ENCODE measurements at places on chromosomes 4 and X.

DNA sequence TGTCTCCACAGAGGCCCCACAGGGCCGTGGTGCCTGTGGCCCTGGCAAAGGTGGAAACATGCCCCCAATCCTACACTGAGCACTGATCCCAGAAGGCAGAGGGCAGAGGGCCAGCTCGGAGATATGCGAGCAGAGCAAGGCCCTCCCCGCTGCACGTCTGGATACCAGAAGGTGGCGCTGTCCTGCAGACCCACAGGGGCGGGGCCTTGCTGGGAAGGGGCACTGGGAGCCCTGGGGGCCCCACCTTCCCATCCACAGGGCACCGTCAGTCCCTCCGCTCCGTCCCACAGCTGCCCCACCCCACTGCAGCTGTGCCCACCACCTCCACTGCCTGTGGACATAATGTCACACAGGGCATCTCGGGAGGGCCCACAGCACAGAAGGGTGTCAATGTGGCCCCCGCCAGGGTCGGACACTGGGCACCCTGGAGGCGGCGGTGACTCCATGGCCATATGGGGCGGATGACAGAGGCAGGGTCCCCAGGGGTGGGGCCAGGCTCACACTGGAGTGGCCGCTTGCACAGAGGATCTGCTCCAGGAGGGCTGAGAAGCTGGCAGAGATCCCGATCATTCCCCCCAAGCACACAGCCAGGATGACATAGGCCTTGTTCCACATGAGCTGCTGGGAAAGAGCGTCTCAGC lies 4.8 kb downstream of the SLC49A3 start:
- DNase-seq, result peak; percentile 23

GRCh38 chrX:45379236-45379635 lies 178.6 kb upstream of the DIPK2B start:
- no peak for DNase-seq

DNA sequence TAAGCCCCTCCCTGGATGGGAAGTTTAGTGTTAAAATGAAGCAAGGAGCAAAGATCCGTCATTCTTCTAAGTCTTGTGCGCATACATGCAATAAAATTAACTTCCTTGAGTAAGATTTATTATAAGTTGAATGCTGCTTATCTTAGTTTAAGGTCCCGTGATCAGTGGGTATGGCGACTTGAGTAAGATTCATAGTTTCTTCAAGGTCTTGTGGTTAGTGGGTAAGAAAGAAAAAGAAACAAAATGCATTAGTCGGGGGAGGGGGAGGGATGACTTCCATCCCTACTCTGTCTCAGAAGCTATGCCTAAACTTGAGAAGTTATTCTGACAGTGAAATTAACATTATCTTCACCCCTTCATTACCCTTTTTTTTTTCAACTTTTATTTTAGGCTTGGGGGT lies 127.3 kb upstream of the MAGEB16 start:
- no peak for DNase-seq

GRCh38 chrX:109990582-109991276 lies 12.2 kb upstream of the TMEM164 start:
- no peak for DNase-seq

- DNase-seq, result no peak
Observed at GRCh38 chrX:10240918-10241317, 84.1 kb downstream of the CLCN4 start.

GRCh38 chrX:5876984-5877596 lies 351.6 kb downstream of the NLGN4X start:
- no peak for DNase-seq

DNA sequence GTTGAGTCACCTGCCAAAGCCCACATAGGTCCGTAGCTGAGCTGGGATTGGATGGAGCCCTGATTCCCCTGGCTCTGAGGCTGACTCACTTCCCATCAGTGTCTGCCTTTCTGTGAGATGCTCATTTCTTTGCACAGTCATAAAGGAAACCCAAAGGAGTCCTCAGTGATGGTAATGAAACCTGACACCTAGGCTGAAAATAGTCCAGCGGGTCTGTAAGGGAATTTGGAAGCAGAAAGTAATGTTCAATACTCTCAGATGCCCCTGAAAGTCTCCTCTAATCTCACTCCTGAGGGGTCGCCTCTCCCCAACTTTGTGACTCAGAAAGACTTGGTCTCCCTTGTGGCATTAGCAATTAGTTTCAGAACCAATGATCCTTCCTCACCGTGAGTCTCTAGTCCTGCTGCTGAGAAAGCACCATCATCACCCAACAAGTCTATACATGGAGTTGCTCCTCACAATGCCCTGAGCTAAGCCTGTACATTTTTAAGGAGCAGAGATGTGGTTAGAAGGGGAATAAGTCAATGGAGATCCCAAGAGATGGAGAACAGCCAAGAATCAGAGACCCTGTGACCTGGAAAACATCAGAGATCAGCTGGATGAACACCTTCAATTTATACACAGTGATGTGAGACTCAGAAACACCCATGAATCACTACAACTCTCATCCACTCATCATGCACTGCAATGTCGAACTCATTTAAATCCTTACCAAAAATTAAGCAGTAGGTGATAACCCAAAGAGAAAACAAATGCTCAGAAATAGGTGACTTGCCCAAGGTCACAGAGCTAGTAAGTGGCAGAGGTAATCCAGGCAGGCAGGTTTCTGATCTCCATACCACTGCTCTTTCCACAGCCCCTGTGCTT lies 219.0 kb upstream of the CPEB2 start:
- no peak for DNase-seq

DNA sequence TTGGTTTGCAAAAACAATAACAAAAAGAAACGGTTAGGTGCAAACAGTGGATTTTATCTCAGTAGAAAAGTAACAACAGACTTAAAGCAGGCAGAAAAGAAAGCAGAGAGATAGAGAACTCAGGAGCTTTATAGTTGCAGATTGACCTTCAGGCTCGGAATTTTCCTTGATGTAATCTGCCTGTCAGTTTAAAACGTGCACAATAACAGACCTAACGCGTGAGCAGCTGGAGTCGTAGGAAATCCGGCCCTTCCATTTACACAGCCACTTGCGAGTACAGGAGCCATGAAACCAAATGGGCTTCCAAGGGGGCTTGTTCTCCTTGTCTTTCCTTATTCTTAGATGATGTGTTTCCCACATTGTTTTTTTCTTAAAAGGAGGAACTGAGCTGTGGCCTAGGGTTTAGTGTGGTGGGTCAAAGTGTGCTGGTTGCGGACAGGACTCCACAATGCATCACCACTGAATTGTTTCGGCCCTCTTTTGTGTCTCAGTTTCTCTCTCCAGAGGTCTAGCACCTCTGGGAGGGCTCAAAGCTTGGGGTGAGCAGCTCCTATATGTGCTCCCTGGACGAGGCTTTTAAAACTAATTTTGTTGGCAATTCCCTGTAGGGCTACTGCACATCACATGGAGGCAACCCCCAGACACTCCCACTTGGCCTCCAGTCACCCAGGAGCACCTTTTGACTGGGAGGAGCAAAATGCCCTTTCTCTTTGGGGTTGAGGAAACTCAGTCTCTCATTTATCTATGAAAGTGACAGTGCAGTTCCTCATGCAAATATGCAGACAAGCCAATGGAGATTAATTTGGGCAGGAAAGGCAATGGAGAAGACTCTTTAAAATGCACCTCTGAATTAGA lies 13.9 kb upstream of the MPP1 start:
- no peak for DNase-seq

GRCh38 chrX:10098270-10098713 lies 58.5 kb upstream of the CLCN4 start:
- no peak for DNase-seq

DNA sequence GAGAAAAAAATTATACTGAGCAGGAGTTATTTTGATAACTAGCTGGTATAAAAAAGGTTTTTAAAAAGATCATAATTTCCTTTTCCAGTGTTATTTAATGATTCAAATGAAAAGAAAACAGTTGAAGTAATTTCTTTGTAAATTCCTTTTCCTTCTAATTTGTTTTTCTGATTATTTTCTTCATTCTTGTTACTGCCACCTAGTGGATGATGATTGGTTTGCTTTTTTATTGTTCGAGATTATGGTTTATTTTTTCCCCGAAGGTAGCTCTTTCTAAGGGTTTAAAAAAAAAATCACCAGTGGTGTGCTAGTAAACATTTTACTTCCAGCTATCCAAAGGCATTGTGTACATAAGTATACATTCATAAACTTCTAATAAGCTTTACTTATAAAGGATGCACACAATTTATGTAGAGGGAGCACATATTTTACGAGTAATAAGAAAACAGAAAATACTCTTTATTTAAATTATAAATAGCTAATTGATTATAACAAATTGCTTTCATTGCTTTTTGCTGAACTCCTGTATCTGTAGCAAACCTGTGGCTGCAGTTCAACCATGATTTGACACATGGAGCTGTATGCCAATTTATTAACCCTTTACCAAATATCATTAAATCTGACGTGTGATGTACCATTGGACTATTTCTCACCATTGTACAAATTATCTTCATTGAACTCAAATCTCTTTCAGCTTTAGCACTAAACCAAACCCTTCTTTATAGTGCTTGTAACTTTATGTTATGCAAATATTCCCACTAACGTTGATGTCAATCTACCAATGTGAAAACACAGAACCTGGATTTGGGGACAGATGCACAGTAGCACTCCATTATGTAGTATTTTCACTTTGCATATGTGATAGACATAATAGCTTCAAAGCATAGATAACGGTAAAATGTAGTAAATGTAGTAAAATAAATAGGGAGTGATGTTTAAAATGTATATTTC lies 97.8 kb upstream of the ANK2 start:
- DNase-seq, result no peak

GRCh38 chr4:31148990-31149389 lies 428.8 kb downstream of the PCDH7 start:
- no peak for DNase-seq

DNA sequence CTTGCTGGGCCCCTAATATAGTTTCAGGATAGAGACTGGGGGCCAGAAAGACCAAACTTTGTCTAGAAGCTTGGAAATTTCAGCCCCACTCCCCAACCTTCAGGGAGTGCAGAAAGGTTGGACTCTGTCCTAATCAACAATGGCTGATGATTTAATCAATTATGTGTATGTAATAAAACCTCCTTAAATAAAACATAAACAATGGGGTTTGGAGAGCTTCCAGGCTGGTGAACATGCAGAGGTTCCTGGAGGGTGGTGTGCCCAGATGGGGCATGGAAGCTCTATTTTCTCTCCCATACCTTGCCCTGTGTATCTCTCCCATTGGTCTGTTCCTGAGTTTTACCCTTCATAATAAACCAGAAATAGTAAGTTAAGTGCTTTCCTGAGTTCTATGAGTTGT lies 174.2 kb downstream of the GC start:
- no peak for DNase-seq

DNA sequence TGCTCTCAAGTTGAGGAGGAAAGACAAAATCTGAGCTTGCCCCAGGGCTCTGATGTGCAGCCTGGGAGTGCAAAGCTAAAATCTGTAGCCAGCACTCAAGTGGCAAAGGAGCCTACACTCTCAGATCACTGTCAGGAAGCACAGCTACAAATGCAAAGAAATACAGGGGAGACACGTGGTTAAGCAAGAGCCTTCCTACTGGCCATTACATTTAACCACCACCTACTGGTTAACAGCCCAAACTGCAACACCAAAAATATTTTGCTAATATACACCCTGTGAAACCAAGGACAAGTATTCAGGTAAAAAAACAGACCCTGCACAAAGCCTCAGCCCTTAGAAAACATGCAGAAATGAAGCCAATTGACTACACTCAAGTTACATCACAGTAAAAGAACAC lies 170.4 kb upstream of the FGF16 start:
- DNase-seq, result no peak

DNA sequence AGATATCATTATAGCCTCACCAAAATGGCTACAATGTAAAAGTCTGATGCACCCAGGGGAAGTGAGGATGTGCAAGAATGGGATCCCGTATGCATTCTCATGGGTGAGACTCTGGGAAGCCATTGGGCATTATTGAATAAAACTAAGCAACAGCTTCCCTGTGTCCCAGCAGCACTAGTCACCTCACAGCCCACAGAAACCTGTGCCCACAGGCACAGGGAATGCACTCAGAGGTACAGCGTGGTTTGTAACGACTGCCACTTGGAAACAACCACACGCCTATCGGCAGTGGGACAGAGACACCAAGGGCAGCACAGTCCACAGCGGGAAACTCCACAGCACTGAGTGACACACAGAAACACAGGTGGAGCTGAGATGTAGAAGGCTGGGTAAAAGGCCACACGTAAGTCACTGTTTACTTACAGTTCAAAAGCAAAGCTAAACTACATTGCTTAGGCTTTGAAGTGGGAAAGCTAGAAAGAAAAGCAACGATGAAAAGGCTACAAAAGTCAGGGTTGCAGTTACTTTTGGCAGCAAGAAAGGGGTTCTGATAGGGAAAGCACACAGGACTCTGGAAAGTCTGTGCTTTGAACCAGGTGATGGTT lies 69.2 kb downstream of the HAUS3 start:
- DNase-seq, result no peak

DNA sequence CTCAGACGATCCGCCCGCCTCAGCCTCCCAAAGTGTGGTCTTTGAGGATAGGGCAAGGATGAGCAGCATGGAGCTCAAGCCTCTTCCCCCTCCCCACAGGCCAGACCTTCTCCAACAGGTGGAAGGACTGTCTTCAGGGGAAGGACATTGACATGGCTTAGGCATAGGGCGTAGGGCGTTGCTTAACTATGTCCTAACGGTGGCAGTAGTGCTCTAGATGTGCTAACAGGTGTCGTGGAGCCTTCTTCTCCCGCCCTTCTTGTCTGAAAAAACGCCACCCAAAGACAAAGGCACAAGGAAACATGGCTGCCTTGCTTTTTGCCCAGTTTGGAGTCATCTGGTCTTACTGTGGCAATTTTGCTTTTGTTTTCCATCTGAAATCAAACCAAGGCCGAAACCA lies 219.8 kb downstream of the OR13H1 start:
- DNase-seq, result no peak

DNA sequence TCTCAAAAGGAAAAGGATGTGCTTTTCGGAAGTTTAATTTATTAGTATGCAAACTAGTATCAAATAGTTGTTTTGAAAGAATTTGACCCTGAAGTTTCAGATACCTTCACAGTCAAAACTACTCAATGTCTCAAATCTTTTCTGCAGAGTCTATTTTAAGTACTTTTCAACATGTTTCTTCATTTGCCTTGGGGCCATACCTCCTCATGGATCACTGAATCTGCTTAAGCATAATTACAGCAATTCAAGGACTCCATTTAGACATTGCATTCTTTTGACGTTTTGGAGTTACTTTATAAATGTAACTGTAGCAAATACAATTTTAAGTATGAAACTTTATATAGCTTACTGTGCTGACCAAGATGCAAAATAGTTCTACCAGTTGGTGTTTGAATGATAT lies 25.5 kb downstream of the PALLD start:
- no peak for DNase-seq

- no peak for DNase-seq
Observed at GRCh38 chrX:151987108-151987507, 12.6 kb upstream of the GABRE start.

DNA sequence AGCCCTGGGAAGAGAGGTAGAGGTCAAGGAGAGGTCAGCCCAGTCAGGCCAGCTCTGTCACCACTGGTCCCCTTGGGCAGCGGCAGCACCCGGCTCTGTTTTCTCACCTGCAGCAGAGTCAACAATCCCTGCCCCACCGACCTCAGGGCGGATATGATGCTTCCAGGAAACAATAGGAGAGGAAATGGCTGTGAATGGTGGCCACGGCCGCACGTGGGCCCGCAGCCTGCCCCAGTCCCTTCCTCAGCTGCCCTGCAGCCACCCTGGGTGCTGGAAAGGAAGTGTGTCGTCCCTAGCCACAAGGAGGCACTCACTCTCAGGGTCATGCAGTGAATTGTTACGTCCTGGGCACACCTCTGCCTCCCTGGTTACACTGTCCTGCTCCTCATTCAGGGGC lies 92.5 kb upstream of the ENPP6 start:
- DNase-seq, result no peak

Data from NCI-H446 (cell line).